ENCODE measurements at places on chromosomes 16 and 17.

- no peak for DNase-seq
Measured at GRCh38 chr17:81114351-81115093, 50.8 kb upstream of the PVALEF start.

DNA sequence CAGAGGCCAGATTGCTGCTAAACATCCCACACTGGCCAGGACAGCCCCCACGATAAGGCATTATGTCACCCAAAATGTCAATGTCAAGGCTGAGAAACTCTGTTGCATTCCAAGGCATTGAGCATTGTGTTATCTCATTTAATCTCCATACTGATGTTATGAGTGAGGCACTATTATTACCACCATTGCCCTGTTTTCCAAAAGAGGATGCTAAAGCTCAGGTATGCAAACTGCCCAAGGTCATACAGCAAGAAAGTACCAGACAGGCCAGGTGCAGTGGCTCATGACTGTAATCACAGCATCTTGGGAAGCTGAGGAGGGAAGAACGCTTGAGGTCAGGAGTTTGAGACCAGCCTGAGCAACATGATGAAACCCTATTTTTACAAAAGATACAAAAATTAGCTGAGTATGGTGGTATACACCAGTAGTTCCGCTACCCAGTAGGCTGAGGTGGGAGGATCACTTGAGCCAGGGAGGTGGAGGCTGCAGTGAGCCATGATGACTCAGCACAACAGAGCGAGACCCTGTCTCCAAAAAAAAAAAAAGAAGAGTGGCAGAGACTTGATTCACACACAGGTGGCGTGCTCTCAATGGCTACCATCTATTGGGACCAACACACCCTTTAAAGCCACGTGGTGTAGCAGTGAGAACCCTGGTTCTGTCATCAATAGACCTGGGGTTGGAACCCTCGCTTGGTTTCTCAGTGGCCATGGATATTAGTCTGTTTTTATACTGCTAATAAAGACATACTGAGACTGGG is 58.8 kb upstream of the GRIN2A start:
- DNase-seq = no peak

- DNase-seq = no peak
Measured at GRCh38 chr16:18783430-18784341, 6.4 kb downstream of the RPS15A start.

GRCh38 chr16:72131036-72131435 is 37.4 kb downstream of the DHX38 start:
- DNase-seq = no peak

DNA sequence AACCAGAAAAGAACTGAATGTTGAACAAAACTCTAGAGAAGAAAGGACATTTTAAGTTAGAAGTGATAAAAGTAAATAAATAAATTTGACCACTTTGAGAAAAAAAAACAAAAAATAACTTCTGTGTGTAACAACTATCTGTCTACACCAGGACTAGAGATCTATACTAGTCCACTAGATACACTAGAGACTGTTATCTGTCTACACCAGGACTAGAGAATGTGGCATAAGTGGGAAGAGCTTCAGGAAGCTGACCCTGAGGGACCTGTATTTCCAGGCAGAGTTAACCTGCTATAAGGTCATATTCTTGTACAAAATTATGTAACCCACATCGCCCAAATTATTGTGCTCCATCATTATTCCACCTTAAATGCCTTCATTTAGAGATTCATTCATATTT is 160.8 kb downstream of the SKAP1 start:
- DNase-seq = no peak

GRCh38 chr17:3812771-3813170 is 11.8 kb upstream of the ITGAE start:
- DNase-seq = no peak

- no peak for DNase-seq
Measured at GRCh38 chr17:73240561-73240960, 21.1 kb downstream of the CPSF4L start.

DNA sequence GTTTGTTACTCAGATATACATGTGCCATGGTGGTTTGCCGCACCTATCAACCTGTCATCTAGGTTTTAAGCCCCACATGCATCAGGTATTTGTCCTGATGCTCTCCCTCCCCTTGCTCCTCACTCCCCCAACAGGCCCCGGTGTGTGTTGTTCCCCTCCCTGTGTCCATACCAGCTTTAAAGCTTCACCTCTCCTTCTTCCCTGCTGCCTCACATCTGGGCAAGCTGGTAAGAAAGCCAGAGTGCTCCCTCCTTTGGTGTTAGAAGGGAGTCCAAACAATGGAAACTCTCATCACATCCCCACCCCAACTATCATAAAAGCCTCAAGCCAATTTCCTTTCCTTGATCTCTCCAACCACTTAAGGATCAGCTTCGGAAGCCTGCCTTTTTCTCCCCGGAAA is 1115.6 kb upstream of the GOT2 start:
- DNase-seq = no peak

- DNase-seq = no peak
Measured at GRCh38 chr17:55416000-55416399, 5.6 kb downstream of the MMD start.

GRCh38 chr17:205817-206216 is 24.4 kb upstream of the DOC2B start:
- DNase-seq = no peak

DNA sequence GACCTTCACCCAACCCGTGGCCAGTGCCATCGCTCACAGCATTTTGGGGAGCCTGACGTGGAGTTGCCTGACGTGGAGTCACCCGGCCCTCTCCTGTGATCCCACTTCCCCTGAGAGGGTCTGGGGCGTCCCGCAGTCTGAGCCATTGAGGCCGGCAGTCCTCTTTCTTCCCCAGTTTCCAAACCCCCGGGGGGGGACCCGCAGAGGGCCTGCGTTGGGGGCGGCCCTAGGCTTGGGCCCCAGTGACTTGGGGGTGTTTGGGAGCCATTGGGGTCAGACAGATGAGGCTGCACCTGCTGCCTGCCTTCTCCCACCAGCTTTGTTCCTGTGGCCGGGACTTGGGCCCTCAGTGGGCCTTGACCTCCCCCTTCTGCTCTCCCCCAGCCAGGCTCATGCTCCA is 1.7 kb downstream of the RHOT2 start:
- no peak for DNase-seq

DNA sequence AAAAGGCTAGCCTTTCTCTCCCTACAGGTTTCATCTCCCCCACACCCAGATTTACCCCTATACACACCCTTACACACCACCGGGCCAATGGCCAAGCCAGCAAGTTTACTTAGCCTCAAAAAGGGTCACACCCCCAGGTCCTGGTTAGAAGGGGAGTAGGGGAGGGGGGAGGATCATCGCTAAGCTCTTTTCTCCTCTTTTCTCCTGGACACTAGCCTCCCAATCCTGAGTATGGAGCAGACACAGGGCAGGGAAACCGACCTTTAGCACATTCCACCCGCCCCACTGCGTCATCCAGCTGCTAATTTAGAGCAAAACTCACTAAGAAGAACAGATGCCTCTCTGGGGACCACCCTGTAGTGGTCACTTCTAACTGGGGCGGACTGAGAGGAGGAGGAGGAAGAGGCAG is 4.4 kb downstream of the ACLY start:
- DNase-seq = no peak

DNA sequence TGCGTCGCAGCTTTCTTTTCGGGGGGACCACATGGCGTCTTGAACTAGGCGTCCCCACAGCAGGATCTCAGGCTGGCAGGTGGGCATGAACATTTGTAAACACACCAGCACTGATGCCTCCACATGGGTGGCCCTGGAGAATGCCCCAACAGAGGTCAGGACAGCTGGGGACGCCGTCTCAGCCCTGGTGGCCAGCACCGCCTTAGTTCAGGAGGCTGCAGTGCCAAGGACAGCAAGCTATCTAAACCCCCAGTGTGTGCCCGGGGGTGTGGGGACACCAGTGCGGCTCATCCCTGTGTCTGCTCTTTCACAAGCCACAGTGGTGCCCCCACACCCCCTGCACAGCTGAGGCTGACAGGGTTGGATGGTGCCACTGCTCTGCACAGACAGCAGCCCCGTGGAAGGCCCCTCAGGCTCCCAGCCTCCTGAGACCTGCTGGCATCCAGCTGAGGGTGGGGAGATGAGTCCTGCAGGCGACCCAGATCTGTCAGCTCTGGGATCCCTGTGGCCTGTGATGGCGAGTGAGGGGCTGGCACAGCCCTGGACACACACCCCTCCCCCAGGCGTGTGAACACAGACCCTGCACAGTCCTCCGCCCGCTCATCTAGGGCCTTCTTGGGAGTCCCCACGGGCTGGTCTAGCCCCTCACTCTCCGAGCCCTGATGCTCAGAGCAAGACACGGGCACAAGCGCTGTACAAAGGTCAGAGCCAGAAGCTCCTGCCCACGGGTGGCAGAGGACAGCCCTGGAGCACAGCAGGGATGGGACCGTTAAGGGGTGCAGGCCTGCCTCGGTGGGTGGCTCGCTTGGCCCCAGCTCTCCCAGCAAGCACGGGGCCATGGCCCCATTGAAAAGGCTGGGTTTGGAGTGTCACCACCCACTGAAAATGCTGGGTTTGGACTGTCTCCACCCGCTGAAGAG is 10.7 kb downstream of the FSCN2 start:
- no peak for DNase-seq

GRCh38 chr16:78490847-78491246 is 391.4 kb downstream of the WWOX start:
- no peak for DNase-seq

DNA sequence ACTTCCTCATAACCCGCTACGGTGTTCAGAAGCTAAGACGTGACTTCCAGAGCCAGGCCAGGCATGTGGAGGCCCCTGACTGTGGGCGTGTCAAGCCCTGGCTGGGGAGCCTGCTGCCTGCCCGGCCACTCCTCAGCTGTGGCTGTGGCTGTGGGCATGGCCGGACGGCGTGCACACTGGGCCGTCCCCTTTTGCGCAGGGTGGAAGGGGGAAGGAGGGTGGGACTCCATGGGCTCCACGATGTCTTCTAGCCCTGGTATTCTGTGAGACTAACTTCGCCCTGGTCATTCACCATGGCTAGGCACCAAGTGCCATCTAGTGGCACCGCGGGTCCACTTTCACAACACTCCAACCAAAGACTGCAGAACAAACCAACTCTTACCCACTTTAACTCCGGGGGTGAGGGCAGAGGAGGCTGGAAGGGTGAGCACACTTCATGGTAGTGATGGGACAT is 67.9 kb downstream of the N4BP1 start:
- no peak for DNase-seq

DNA sequence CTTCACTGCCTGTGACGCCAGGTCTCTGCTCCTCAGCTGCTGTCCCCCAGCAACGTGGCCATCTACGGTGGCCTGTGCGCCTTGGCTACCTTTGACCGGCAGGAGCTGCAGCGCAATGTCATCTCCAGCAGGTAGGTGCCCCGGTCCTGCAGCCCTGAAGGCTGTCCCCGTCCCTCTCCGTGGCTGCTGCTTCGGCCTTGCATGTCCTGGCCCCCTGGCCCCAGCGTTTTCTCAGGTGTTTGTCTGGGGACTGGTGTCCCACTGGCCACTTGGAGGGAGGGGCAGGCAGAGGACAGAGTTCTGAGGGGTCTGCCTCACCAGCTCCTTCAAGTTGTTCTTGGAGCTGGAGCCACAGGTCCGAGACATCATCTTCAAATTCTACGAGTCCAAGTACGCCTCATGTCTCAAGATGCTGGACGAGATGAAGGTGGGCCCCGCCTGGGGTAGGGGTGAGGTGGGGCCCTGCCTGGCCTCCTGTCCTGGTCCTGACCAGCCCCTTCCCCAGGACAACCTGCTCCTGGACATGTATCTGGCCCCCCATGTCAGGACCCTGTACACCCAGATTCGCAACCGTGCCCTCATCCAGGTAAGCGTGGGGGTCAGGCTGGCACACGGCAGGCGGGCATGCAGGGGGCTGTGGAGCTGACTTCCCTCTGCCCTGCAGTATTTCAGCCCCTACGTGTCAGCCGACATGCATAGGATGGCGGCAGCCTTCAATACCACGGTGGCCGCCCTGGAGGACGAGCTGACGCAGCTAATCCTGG is 4.4 kb downstream of the GPS1 start:
- DNase-seq = no peak

DNA sequence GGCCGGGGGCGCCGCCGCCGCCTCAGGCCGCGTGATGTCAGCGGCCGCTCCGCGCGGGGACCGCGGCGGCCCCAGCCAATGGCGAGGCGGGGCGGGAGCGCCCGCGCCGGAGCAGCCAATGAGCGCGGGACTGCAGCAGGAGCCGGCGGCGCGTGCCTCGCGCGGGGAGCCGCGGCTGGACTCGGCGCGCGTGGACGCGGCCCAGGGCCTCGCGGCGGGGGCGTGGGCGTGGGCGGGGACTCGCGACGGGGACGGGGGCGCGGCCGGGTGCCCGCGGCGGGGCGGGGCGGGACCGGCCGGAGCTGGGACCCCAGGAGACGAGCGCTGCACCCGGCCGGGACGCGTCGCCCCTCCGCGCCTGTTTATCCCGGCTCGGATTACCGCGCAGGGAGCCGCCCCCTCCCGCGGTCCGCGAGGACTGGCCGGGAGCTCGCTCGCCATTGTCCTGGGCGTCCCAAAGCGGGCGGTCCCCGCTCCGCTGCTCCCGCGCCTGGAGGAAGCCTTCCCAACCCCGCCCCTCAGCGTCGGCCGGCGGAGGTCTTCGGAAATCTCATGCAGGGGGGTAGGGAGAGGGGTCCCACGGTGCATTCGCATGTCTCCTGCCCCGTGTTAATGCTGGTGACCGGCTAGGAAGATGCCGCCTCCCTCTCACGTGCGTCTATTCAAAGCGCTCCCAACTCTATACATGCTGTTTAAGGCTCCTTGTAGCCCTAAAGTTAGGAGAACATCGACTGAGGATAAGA is at the start of gene RNF157:
TSS of gene RNF157 (minus strand) at position 33 of the 743 bp plus-strand sequence. CDS start 253 bp downstream, outside the sequence.
- no peak for DNase-seq

DNA sequence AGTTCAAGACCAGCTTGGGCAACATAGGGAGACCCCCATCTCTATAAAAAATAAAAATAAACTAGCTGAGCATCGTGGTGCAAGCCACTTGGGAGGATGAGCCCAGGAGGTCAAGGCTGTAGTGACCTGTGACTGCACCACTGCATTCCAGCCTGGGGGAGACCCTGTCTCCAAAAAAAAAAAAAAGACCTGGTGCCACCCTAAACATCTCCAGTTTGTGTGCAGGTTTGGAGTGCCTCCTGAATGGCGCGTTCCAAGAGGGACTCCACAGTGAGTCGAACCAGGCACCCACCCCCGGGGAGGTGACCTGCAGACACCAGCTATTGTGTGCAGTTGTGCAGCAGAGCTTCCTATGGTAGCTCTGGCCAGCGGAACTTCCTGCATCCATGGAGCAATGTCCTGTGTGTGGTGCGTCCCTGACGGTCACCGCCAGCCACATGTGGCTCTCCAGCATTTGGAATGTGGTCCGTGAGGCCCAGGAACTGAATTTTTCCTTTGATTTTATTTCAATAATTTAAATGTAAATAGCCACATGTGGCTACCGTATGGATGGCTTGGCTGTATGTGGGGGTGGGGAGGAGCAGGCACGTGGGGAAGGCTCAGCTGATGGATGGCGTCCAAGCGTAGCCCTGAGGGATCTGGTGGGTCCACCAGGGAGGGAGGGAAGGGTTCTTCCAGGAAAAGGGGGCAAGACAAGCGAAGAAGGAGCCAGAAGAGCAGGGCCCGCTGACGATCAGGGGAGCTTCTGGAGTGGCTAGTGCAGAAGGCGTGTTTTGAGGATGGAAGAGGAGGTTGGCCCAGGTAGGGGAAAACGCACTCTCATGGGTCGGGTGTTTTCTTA is 107.1 kb upstream of the GSE1 start:
- no peak for DNase-seq

GRCh38 chr17:48223945-48224344 is 116.4 kb downstream of the SNX11 start:
- DNase-seq = no peak

- no peak for DNase-seq
Measured at GRCh38 chr16:57038166-57038565, 48.8 kb downstream of the NLRC5 start.

GRCh38 chr17:17822189-17822588 is 14.6 kb downstream of the SREBF1 start:
- no peak for DNase-seq
